ENCODE measurements at places on chromosomes 3 and 15.

- no peak overlapping the region for H3K4me3 ChIP-seq
- H3K27ac ChIP-seq, result no peak overlapping the region
- H3K36me3 ChIP-seq, result no peaks in the 10 kb centered on the region
- H3K4me1 ChIP-seq, result peaks cover 4% of the 10 kb centered on the region
- DNase-seq, result no peak
Measured at GRCh38 chr3:123683505-123684154, 98.8 kb upstream of the HACD2 start.

DNA sequence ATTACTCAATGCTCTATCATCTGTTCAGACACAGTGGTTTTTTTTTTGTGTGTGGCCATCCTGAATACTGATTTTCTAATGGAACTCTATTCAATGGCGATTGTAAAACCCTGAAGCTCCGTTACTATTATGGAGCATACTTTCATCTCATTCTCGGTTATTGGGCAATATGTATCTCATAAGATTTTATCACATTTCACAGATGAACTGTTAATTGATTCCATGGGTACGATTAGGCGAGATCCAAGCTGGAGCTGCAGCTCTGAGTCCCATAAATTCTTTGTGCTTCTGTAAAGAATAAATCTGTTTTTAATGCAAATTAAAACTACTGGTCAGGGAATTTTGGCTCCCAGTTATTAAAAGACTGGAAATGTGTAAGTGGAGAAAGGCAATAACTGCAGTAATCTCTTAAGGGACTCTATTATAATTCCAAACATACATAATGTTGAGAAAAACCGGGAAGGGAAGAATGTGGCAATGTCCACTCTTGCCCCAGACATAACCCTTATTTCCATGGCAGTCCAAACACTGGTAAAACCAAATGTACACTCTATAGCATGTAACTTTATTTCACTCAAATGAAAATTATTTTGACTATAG lies 82.2 kb downstream of the GREM1 start:
- H3K27me3 ChIP-seq, result no peaks in the 10 kb centered on the region
- H3K36me3 ChIP-seq, result no peaks in the 10 kb centered on the region
- no peak overlapping the region for H3K27ac ChIP-seq
- no peak overlapping the region for H3K4me3 ChIP-seq
- no peak for DNase-seq

GRCh38 chr15:23846218-23846617 lies 159.1 kb upstream of the NDN start:
- H3K4me1 ChIP-seq, result no peaks in the 10 kb centered on the region
- H3K27me3 ChIP-seq, result no peaks in the 10 kb centered on the region
- H3K4me3 ChIP-seq, result no peak overlapping the region
- no peaks in the 10 kb centered on the region for H3K36me3 ChIP-seq
- H3K27ac ChIP-seq, result no peak overlapping the region

- no peaks in the 10 kb centered on the region for H3K4me1 ChIP-seq
- no peak overlapping the region for H3K27ac ChIP-seq
- no peak overlapping the region for H3K4me3 ChIP-seq
- no peaks in the 10 kb centered on the region for H3K27me3 ChIP-seq
Measured at GRCh38 chr15:46270481-46271147, 635.8 kb downstream of the SQOR start.

DNA sequence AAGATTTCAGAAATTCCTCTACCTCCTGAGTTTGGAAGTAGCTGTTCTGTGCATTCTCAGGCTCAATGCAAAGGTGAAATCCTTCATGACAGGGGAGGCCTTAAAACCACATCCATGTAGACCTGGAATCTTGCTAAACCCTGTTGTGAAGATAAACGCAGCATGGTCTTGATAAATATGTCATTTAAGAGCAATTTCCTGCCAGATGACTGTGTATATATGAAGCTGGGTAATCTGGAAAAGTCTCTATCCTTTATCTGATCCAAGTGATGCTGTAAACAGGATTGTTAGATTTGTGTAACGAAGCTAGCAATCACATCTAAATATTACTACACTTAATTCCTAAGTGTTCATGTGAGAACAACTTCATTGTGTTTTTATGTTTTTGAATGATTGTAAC lies 9.1 kb downstream of the MCTP2 start:
- no peak overlapping the region for H3K4me3 ChIP-seq
- H3K4me1 ChIP-seq, result no peaks in the 10 kb centered on the region
- DNase-seq, result no peak
- H3K27ac ChIP-seq, result no peak overlapping the region
- no peaks in the 10 kb centered on the region for H3K27me3 ChIP-seq

- no peak overlapping the region for H3K4me3 ChIP-seq
- H3K36me3 ChIP-seq, result no peaks in the 10 kb centered on the region
- H3K27me3 ChIP-seq, result no peaks in the 10 kb centered on the region
- H3K4me1 ChIP-seq, result no peaks in the 10 kb centered on the region
- no peak for DNase-seq
Measured at GRCh38 chr3:120797857-120798256, 55.3 kb downstream of the GTF2E1 start.

GRCh38 chr15:86570738-86571137 lies 491.1 kb downstream of the AGBL1 start:
- DNase-seq, result no peak
- H3K4me1 ChIP-seq, result no peaks in the 10 kb centered on the region
- no peaks in the 10 kb centered on the region for H3K27me3 ChIP-seq
- no peaks in the 10 kb centered on the region for H3K36me3 ChIP-seq
- H3K4me3 ChIP-seq, result no peak overlapping the region

- no peaks in the 10 kb centered on the region for H3K27me3 ChIP-seq
- H3K4me3 ChIP-seq, result no peak overlapping the region
- no peaks in the 10 kb centered on the region for H3K4me1 ChIP-seq
- no peaks in the 10 kb centered on the region for H3K36me3 ChIP-seq
- no peak for DNase-seq
- H3K27ac ChIP-seq, result no peak overlapping the region
Measured at GRCh38 chr3:108953210-108953609, 469 bp downstream of the GUCA1C start.

Measured in iPS DF 6.9 (cell line).